HepG2 (cell line): ENCODE measurements at places on chromosomes 4 and X. TPM values are rescaled to one million over a fixed set of nuclear protein-coding genes. Genes with fewer than 3 reads are reported as not detected.

Gene PPAT
- total RNA-seq: 62.6 and 98.4 TPM in 2 replicates

Gene NDUFB11
- total RNA-seq: 94.8 and 100 TPM in 2 replicates

GRCh38 chrX:104285201-104285600 lies 30.5 kb upstream of the ESX1 start:
- DNase-seq: no peak

DNA sequence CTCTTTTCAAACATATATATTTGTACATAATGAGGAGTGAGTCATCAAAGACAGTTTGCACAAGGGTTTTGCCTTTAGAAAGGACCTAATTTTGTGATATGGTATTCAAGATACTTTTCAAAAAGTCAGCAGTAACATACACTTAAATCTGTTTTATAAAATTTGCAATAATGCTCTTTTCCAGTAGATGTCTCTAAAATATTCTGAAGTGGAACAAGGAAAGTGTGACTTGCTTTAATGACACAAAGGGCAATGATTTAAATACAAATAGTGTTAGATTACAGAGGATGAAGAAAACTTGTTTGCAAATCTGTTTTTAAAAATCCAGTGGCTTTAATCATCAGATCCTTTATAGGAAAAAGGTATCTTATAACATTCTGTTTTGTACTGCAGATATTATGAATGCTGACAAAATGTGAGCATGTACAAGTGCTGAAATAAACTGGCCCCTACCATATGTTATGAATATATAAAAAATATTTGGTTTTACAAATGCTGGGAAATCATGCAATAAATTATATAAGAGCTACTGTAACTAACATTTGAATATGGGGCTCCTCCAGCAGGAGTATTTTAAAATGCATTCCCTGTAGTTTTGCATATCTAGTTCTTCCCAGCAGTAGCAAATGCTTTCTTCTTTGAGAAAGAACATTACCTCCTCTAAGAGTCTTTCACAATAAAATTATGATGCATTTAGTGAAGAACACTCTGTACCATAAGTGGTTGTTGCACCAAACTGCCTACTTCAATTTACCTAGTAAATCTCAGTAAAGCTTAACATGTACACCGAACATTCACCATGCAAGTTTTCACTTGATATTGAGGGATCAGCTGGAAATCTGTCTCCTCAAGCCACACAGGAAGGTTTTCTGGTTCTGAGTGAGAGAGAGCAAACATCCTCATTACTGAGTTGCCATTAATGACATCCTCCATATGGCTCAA lies 20.2 kb downstream of the MMRN1 start:
- no peak for DNase-seq

GRCh38 chrX:15151267-15152186 lies 118.4 kb downstream of the ASB9 start:
- no peak for DNase-seq

- no peak for DNase-seq
Measured at GRCh38 chr4:156336511-156336910, 382.8 kb upstream of the CTSO start.

DNA sequence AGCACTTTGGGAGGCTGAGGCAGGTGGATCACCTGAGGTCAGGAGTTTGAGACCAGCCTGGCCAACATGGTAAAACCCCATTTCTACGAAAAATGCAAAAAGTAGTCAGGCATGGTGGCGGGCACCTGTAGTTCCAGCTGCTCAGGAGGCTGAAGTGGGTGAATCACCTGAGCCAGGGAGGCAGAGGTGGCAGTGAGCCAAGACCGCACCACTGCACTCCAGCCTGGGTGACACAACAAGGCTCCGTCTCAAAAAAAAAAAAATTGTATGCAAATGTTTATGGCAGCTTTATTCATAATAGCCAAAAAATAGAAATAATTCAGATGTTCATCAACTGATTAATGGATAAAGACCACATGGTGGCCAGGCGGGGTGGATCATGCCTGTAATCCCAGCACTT lies 9.8 kb upstream of the NOCT start:
- no peak for DNase-seq
